ENCODE measurements at places on chromosomes 5 and 9.

DNA sequence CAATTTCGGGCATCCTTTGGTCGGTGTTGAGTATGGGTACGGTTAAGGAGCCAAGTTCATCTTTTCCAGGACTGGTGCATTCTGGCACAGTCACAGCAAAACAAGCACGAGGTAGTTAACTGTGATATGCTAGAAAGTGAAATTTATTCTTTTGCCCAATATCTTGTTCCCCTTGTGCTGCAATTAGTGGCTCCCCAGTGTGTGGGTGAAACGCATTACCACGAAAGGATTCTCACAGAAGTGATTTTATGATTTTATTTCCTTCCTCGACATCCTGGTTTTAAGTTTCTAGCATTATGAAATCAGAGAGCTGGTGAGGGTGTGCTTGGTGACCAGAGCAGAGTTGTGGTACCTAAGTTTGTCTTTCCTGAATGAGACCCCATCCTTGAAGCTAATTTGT is 1.5 kb downstream of the FRMPD1 start:
- no peak for DNase-seq

DNA sequence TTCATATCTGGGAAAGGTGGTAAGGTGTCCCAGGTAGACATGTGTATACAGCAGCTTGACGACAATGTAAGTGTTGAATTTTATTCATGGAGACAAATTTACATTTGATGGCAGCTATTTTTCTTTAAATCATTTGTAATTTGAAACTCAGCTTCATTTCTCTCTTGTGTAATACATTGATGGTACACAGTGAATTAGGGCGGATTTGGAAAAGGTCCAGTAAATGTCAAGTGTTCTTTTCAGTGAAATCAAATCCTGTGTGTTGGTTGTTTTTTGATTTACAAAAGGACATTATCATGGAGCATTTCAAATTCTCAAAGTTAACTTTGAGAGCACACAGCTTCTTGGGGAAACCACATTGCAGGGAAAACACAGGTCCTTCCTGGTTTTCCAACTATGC is 30.0 kb upstream of the PCSK1 start:
- DNase-seq = no peak

DNA sequence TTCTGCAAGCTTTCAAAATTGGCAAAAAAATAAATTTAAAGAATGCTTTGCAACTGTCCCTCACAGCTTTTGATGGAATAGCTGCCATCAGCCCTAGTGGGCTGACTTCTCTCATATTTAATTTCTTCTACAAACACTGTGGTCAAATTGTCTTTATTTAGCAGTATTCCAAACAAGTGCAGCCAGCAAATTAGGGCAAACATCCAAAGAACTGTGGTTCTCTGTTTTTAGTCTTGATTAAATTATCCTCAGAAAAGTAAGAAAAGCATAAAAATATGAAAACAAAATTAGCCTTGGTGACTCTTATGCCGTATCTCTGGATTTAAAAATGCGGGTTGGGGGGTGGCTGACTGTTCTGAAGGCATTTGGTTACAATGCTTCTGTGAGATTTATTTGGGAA is 95.8 kb upstream of the RETREG1 start:
- no peak for DNase-seq

- peak; percentile 56 for DNase-seq
Observed at GRCh38 chr9:136011703-136012496, 50.7 kb upstream of the UBAC1 start.

- no peak for DNase-seq
Observed at GRCh38 chr5:69042500-69042899, 51.3 kb upstream of the SLC30A5 start.

- DNase-seq = no peak
Observed at GRCh38 chr5:112346411-112347044, 72.5 kb downstream of the EPB41L4A start.

- no peak for DNase-seq
Observed at GRCh38 chr5:168174376-168174775, 117.1 kb upstream of the WWC1 start.

DNA sequence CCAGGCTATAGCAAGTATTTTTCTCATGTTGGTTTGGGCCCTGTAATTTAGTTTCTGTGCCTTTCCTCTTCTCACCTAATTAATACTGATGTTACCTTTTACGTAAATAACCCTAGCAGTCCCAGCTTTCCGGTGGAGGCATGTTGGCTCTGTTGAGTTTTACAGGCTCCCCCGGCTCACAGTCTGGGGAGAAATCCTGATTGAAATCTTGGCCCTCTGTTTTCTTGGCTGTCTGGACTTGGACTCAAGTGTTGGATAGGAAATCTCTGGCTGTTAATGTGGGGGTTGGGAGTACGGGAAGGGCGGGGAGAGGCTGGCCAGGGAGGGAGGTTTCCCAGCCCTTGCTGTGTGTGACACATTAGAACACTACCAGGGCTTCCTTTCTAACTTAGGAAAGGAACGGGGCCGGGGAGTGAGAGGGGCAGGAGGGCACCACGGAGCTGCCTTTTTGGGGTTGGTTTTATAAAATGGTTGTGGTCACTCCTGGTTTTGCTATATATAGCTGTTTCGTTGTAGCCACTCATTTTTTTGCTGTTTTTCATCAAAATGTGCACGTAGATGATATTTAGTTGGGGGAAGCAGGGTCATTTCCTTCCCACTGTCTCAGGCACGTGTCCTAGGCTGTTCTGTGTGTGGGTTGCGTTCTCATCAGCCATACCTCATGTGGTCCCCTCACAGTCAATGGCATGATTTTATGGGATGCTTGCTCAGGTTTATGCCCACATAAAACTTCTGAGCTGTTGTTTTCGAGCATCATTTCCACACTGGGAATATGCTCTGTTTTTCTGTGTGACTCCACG is 11.0 kb downstream of the TRIO start:
- DNase-seq = peak; percentile 80

DNA sequence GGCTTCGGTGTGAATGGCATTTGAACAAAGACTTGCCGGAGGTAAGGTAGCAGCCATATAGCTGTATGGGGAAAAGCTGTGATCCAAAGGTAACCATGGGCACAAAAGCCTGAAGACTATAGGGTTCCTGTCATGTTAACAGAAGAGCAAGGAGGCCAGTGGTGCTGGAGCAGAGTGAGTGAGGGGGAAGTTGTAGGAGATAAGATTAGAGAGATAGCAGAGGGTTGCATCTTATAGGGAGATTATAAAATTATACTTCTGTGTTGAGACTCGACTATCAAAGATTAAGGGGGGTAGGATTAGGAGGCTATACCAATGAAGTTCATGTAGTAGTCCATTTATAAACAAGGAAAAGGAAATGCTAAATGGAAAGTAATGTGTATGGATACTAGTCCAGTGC is 3.3 kb downstream of the NCBP1 start:
- DNase-seq = no peak

Data from mucosa of descending colon (tissue), 3 donors.